ENCODE measurements at places on chromosomes 2 and 18.
A peak's percentile ranks its signal among the peaks of the same experiment; 100 is the strongest.

GRCh38 chr2:145753966-145754365 is 1234.0 kb upstream of the ZEB2 start:
- DNase-seq, result no peak

DNA sequence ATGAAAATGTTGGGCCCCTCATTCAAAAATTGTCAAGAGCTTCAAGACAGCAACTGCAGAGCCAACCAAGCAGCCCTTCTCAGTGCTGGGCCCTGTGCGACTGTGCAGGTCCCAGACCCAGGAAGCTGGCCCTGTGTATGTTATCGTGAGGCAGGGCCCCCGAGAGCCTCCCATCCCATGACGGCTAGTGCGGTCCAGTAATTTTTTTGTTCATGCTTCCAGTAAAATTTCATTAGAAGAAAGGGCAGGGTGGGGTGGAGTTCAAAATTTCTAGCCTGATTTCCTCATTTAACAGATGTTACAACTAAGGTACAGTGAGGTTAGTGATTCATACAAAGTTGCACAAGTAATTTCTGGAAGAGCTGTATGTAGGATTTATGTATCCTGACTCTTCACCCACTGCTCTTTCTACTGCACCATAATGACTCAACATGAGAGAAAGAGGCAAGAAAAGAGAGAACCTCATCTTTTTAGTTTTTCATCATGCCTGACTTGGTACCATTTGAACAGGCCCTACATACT is 105.5 kb downstream of the ZEB2 start:
- DNase-seq, result peak; percentile 95

- no peak for DNase-seq
Measured at GRCh38 chr2:128435576-128436478, 117.2 kb upstream of the HS6ST1 start.

DNA sequence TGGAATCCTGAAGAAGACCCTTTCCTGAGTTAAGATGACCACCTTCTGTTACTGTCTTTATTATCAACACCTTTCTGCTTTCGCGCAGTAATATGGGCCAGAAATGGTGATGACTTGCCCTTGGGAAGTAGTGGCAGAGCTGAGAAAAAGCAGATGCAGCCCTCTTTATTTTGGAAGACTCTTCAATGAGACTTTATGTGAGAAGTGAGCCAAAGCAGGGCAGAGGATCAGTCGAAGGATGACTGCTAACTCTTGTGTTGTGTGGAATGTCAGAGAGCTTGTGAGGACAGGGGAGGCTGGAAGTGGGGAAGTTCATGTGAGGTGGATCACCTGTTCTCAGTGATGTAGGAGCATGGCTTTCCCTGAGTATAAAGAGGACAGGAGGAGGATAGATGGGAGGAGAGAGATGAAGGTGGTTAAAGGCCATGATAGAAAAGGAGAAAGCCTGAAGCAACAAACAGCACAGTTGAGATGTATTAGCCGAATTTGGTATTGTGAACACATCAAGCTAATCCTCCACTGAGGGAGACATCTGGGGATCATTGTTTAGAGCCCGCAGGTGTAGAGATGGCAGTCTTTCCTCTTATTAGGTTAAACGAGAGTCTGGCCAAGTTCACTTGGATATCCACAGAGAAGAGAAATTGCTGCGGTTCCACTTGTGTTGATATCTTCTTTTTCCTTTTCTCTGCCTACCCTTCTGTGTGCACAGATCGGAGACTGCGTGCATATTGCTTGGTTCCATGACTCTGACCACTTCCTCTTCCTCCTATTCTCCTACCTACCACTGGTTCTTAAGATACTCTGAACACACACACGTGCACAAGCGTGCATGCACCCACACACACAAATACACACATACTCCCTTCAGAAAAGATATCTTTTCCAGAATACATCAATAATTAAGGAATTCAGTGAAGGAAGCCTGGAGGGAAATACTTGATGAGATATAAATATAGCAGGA is 67.4 kb downstream of the SLC9A2 start:
- no peak for DNase-seq

GRCh38 chr18:55179835-55180234 is 220.6 kb upstream of the CCDC68 start:
- no peak for DNase-seq

- no peak for DNase-seq
Measured at GRCh38 chr2:119734047-119734446, 25.7 kb upstream of the PTPN4 start.

GRCh38 chr2:44549099-44549471 is 187.3 kb downstream of the CAMKMT start:
- DNase-seq, result no peak

DNA sequence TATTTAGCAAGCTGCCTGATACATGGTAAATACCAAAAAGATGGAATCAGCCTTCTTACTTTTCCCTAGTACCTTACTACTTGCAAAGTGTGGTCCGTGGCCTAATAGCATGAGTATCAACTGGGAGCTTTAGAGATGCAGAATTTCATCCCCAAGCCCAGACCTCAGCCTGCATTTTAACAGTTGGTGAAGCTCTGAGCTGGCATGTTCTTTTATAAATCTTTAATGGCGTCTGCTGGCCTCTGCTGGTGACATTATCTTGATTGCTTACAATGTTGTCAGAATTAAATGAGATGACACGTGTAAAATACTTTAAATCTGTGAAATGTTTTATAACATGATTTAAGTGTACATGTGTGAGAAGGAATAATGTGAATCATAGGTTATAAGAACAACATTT is 115.1 kb upstream of the NOSTRIN start:
- no peak for DNase-seq

GRCh38 chr18:52342456-52342855 is 2.5 kb downstream of the DCC start:
- no peak for DNase-seq
